ENCODE measurements at places on chromosomes 3 and 15.

DNA sequence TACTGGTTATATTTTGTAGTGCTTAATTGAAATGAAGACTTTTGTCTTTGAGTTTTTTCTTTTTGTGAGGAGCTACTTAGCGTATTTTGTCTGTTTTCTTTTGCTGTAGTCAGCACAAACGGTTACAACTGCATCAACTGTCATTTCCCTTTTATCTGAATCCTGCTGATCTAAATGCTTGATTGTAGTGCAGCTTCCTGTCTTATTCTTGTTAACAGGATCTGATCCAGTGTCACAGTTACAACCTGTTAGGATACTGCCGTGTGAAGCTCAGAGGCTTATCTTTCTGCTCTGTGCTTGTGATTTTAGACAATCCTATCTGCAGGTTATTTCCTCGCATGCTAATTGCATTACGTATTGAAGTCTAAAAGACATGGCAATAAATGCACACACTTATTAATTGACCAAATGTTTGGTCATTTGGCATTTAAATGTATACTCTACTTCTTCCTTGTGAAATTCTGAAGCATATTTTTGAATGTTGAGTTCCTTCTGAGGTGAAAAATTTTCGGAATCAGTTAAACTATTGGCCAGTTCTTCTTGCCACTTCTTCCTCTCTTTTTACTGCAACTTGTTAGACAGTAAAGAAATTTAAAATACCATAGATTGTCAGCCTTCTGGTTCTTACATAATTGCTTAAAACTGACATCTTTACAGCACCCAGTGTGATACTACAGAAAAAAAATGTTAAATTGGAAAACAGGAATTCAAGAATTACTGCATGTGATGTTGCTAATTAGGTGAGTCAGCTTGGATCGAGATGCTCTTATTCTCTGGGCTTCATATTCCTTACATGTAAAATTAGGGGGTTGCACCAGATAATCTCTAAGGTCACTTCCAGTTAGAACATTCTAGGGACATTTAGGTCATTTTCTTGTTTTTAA is 168.2 kb downstream of the MBNL1 start:
- DNase-seq: no peak

- DNase-seq: no peak
These were observed 346.1 kb downstream of the CHST2 start for GRCh38 chr3:143465666-143466065.

DNA sequence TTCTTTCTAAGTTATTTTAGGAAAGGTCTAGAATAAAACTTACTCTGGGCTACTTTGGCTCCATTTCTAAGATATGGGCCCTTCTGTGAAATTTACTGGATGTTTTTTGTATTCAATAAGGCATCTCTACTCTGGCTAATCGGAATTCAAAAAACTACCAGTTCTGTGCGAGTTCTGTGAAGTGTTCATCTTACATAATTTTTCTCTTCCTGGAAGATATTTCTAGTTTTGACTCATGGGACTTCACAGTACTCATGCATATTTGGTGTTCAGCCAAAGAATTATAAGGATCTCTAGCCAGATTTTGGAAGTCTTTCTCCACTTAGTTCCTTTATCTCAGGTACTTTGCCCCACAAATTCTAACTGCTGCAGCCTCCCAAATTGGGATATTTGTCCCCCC is 46.4 kb upstream of the MBNL1 start:
- DNase-seq: no peak

DNA sequence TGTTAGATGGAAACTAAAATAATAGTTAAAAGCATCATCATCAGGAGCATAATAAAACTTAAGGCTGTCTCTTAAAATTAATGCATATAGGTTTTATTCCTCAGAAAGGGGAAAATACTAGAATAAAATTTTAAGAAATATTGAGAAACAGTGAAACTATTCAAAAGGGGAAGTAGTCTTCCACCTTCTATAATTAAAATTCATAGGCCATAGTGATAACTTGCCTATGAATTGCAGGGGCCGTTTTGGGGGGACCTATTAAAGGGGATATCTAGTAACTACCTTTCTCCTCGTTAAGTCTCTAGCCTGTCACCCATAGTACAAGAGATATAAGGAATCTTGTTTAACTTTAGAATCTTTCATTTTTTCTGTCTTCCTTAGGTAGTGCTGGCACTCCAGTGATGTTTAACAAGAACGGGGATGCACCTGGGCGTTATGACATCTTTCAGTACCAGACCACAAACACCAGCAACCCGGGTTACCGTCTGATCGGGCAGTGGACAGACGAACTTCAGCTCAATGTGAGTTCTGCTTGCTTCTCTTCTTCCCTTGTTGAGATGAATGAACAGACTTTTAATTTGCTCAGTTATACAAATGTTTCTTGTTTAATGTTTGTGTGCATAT is 600.4 kb downstream of the GRM7 start:
- no peak for DNase-seq

DNA sequence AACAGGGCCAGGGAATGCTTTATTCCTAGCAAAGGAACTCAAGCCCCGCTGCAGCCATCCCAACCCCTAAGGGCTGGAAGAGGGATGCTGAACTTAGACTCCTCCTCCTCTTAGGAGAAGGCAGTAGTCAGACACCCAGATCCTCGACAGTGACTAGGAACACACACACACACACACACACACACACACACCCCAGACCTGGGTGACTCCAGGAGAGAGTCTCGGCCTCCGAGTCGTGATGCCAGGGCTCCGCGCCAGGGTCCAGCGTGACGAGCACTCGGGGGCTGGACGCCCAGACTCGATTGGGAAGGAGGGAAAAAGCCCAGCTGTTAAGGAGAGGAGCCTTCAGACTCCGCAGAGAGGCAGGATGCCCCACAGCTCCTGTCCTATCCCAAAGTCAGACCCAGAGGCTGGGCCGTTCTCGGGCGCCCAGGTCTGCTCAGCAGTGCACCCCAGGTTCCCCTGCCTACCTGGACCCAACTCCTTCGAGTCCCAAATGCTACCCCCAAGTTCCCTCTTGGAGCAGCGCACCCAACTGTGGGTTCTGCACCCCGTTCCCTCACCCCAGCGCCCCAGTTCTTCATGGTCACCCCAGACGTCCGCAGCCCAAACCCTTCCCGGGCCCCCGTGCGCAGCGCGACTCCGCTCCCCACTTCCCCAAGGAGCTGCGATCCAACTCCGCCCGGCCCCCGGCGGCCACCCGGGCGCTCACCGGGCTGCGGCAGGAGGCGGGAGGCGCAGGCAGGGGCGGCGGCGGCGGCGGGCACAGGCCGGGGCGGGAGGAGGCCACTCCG is 421 bp downstream of the BMF start:
- DNase-seq: no peak

DNA sequence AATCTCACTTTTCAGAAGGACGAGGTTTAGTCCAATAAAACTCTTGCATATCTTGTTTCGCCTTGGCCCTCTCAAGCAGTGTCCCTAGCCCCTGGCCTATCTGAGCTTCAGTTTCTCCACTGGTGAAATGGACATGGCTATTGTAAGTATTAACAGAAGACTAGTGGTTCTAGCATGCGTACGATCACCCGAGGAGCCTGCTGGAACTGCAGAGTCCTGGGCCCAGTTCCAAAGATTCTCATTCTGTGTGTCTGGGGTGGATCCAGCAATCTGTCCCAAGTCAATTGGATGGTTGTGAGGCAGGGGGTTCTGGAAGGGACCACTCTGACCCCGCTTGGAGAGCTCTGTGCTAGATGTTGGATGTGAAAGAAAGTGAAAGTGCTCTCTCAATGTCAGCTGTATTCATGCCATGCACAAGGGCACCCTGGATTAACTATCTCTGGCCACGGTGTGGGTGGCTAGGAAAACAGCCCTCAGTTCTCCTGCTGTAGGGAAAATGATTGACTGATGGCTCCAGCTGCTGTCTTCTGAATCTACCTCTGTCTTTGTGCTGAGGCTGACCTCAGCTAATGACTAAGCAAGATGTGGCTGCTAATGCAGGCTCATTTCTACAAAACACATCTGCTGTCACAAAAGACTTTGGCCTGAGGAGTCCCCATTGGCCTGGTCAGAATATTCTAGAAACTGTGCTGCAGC is 1.9 kb upstream of the PLA1A start:
- no peak for DNase-seq

- no peak for DNase-seq
These were observed 388.3 kb upstream of the IL12A start for GRCh38 chr3:159600291-159600690.

- DNase-seq: no peak
These were observed 12.2 kb downstream of the ZDHHC3 start for GRCh38 chr3:44963571-44964325.

DNA sequence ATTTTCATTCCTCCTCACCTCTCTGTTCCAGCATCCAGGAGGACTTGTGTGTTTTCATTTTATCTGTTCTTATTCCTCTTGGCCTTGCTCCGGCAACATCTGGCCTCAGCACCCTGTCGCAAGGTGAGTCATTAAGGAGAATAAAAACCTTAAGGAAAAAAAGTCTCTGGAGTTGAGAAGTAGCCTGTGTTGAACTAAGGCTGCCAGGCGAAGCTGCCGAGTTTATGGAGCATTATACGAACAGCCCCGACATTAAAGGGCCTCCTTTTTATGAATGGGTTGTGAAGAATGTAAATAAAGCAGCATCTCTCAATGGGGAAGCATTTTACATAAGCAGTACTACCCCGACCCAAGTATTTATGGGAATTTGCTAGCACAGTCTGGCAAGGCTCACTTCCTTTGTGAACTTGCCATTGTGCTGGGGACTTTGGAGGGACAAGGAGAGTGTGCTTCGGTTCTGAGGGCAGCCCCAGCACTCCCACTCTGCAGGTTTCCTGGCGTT is 4.7 kb downstream of the BAHD1 start:
- DNase-seq: no peak

GRCh38 chr3:14147066-14147435 is 22.2 kb downstream of the TMEM43 start:
- DNase-seq: no peak

DNA sequence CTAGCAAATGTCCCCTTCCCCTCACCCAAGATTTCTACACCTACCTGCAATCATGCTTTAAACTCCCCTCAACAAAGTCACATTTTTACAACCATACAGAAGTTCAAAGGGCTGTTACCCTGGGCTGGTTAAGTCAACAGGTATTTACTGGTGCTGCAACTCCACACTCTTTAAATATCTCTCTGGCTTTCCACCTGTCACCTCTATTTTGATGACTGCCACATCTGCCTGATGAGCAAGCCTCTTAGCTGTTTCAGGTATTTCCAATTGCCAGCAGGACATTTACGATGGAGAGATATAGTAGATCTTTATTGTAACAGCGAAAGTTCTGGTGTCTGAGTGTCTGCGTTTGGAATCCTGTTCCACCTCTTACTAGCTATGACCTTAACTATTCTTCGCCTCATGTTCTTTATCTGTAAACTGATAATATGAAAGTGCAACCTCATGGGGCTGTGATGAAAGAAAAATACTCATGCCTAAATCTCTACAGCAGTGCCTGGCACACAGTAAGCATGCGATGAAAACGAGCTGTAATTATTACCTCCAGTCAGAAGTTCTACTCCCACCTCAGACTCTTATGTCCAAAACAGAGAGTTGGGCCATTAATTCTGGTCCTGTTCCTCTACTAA is 44.2 kb upstream of the TPM1 start:
- DNase-seq: no peak

DNA sequence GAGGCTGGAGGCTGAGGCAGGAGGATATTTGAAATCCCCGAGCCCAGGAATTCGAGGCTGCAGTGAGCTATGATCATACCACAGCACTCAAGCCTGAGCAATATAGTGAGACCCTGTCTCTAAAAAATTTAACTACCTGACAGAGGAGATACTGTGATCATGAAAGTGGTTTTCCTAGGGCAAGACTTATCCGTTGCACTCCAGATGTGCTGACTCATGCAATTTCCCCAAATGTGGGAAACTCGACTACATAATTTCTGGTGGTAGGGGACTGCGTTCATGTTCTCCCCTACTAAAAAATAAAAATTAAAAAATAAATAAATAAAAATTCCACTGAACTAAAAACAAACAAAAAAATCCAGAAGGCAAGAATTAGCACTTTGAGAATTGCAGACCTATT is 271.7 kb downstream of the SHQ1 start:
- DNase-seq: no peak

GRCh38 chr15:68778876-68779275 is 41.8 kb downstream of the ANP32A start:
- DNase-seq: no peak

GRCh38 chr3:45123030-45123429 is 23.1 kb downstream of the CDCP1 start:
- DNase-seq: no peak

- no peak for DNase-seq
These were observed 97.2 kb downstream of the SEC22A start for GRCh38 chr3:123298903-123299302.

- DNase-seq: no peak
These were observed 562.1 kb downstream of the IGSF11 start for GRCh38 chr3:118472586-118472985.

GRCh38 chr3:144031938-144032337 is 60.3 kb downstream of the DIPK2A start:
- no peak for DNase-seq

GRCh38 chr3:133491481-133492059 is 81.9 kb upstream of the CDV3 start:
- no peak for DNase-seq

DNA sequence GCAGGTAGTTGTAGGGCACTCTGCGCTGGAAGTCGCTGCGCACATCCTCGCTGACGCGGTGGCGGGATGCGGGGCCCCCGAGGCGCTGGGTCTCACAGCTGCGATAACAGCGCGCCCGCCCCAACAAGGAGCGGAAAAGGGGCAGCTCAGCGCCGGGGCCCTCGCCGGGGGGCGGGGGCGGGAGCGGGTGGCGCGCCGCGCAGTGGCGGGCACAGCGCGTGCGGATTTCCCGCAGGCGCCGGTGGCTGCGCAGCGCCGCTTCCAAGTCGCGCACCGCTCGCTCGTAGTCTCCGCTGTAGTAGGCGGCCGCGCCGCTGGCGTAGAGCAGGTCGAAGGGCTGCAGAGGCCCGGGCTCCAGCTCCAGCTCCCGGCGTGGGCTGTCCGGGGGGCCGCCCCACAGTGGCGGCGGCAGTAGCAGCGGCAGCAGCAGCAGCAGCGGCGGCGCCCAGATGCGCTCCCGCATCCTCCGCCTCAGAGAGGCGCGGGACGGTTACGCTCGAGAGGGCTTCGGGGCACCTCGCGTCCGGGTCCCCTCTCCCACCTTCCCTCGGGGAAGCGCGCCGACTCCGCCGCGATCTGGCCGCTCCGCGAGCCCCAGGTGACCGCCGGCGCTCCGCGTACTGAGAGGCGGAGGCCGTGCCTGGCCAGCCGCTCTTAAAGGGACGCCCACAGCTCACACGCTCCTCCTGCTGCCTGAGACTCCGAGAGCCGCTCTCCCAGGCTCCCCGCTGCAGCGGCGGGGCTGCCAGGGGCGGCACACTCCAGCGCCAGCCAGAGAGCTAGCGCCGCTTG is at the start of gene P3H2:
P3H2 (minus strand) TSS at position 629 of the 792 bp plus-strand sequence; CDS start at position 463, 166 bp downstream.
- DNase-seq: peak; percentile 36

DNA sequence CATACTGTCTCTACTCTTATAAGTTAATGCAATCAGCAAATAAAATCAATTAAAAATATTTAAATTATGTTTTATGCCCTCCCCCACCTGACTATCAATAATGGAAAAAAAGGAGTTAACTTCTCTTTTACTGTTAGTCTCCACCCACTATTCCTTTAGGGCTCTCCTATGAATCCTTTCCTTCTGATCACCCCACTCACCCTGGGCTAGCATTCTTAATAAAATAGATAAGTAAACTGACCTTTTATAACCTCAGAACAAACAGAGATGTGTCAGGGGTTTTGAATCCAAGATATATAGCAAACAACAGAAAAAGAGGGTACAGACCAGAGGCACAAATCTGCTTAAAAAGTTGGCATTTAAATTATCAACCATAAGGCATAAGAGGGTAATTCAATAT is 116.1 kb upstream of the PLXND1 start:
- DNase-seq: no peak
